A549 (cell line): ENCODE measurements at places on chromosomes 12 and 14.

- peak; percentile 24 for DNase-seq
Observed at GRCh38 chr12:58966939-58967338, 46.6 kb upstream of the LRIG3 start.

GRCh38 chr12:132178801-132179401 is 34.6 kb downstream of the NOC4L start:
- DNase-seq: no peak

DNA sequence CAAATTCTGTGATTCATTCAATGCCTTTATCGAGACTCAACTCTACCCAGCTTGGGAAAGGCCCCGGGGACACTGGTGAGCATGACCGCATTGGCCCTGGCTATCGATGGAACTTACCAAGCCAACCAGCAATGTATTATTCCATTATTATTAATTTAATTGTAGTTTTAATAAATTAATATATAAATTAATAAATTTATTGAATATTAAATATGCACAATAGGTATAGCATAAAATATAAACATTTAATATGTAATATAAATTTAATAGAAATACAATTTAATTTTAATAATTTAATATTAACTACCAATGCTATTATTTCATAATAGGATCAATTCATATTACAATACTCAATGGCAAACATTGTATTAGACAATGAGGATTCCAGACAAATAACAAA is 163.4 kb downstream of the DPF3 start:
- DNase-seq: no peak

DNA sequence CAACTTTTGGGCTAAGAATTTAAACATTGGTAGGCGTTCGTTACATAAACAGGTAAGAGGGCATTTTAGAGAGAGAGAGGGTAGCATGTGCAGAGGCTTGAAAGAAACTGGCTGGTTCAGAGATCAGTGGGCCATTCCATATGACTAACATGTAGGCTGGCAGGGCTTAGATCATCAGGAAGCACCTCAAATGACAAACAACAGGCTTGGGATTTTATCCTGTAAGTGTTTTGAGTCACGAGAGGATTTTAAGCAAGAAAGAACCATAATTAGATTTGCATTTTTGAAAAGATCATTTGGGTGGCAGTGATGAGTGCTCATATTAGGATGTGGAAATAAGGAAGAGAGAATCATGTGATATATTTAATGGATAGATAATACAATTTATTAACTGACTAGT is 8.7 kb upstream of the PLEKHA5 start:
- DNase-seq: no peak

DNA sequence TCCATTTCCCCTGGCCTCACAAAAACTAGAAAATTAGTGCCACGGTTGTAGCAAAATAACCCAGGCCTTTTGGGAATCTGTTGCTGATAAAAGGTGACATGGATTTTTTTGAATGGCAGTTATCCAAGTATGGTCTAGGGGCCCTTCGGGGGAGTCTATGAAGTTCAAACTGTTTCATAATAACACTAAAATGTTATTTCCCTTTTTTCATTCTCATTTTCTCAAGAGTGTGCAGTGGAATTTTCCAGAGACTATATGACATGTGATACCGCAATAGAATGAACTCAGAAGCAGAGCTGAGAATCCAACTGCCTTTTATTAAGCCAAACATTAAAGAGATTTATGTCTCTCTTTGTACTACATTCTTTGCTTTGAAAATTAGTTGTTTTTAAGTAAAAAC is 26.9 kb downstream of the GSTZ1 start:
- no peak for DNase-seq

GRCh38 chr14:75626396-75626795 is 34.3 kb downstream of the ERG28 start:
- no peak for DNase-seq

GRCh38 chr12:54230555-54230954 is 41.8 kb upstream of the SMUG1 start:
- DNase-seq: no peak

GRCh38 chr14:91341334-91341733 is 76.3 kb downstream of the CCDC88C start:
- DNase-seq: no peak

GRCh38 chr12:52082988-52083637 is 3.6 kb downstream of the SMIM41 start:
- DNase-seq: peak; percentile 57

DNA sequence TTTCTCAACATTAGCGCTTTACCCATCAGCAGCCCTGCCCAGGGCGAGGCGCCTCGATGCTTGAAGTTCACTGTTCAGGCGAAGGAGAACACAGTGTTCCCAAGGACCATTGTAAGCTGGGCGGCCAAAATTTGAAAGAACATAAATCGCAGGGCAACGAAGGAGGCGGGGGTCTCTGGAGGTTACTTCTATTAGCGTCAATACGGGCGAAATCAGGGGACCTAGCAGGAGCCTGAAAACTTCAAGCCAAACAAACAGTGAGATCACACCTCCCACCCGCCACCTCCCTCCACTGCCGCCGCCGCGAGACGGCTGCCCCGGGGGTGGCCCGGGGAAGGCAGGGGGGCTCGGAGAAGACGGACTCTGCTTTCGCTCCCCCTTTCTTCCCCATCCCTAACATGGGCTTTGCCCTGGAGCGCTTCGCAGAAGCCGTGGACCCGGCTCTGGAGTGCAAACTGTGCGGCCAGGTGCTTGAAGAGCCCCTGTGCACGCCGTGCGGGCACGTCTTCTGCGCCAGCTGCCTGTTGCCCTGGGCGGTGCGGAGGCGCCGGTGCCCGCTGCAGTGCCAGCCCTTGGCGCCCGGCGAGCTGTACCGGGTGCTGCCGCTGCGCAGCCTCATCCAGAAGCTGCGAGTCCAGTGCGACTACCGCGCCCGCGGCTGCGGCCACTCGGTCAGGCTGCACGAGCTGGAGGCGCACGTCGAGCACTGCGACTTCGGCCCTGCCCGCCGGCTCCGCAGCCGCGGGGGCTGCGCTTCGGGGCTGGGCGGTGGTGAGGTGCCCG is at the start of gene PDZRN4:
Gene PDZRN4, plus strand, starts transcription at position 263 of the 783 bp plus-strand sequence.
- DNase-seq: no peak

GRCh38 chr12:58732894-58733293 is 187.4 kb downstream of the LRIG3 start:
- no peak for DNase-seq

DNA sequence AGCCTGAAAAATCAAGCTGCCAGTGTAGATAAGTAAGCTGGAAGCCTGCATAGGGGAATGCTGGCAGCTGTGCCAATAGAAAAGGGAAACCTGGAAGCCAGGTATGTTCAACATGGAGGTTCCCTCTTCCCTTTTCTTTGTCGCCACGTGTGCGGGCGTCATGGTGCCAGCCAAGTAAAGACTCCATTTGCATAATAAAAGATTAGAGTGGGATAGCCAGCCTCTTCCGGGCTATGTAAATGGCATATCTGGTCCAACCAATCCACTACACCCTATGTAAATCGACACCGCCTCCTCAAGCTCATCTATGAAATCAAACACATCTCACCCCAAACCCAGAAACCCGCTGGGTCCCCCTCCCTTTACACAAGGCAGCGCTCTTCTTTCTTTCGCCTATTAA is 5.6 kb upstream of the ADGRD1 start:
- DNase-seq: no peak

- no peak for DNase-seq
Observed at GRCh38 chr12:26149968-26150500, 25.2 kb upstream of the BHLHE41 start.

DNA sequence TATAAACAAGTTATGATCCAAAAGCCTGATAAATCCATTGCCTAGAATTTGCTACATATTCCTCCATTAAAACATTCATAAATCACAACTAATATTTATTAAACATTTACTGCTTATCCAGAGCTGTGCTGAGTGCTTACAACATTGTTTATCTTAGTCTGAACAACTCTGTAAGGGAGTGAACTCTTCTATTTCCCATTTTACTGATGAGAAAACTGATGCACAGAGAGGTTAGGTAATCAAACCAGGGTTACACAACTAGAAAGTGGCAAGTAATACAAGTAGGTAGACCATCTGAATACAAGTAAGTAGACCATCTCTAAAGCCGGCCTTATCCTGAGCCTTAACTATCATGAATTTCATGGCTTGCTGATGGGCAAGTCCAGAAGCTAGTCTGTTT is 39.5 kb downstream of the WASHC3 start:
- DNase-seq: no peak

- no peak for DNase-seq
Observed at GRCh38 chr14:60165547-60165876, 314 bp upstream of the DHRS7 start.

DNA sequence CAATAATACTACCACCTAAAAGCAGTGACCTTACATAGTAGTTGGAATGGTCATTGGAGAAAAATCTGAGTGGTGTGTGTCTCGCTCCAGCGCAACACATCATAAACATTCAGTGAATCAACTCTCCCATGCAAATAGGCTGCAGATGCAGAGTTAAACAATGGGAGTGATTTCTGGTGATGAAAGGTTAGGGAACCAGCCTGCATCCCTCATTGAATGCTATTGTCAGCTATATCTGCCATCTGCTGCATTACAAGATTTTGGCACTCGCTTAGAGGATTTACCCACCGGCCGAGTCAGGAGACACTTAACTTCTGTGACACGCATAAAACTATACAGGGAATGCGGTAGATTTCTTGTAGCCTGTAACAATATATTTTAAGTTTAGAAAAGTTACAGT is 900.9 kb downstream of the FLRT2 start:
- DNase-seq: no peak

- no peak for DNase-seq
Observed at GRCh38 chr12:103909811-103910210, 20.4 kb upstream of the HSP90B1 start.

DNA sequence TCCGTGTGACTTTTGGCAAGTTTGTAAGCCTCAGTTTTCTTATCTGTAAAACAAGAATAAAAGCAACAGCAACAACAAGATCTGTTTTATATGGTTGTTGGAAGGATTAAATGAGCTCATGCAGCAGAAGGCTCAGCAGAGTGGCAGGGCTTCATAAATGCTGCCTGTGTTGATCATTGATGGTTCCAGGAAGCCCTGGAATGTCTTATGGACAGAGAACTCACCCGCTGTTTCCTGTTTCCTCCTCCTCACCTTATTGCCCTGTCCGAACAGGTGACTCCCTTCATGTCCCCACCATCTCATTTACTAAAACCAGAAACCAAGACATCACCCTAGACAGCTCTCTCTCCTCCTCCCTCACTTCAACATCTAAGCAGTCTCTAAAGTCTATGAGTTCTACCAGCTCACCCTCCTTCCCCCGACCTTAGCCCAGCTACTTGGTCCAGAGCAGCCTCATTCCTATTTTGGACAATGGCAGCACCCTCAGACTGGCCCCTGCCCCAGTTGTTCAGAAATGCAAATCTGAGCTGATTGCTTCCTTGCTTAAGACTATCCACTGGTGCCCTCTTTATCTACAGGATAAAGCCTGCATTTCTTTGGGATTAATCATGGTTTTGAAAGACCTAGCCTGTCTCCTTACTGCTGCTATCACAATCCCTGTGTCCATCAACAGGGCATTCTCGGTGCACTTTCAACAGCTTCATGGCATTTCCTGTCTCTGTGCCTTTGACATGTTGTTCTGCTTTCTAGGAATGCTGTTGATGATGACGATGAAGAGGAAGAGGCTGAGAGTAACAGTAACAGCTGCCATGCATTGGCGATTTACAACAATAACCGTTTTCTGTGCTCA is 21.4 kb upstream of the GSG1 start:
- no peak for DNase-seq

GRCh38 chr14:105849933-105850626 is 323.7 kb downstream of the TMEM121 start:
- no peak for DNase-seq

- no peak for DNase-seq
Observed at GRCh38 chr14:97704316-97704885, 907.2 kb downstream of the VRK1 start.

GRCh38 chr12:96250119-96250685 is 56.0 kb downstream of the ELK3 start:
- DNase-seq: no peak

GRCh38 chr12:6968426-6968825 is 2.0 kb downstream of the PHB2 start:
- no peak for DNase-seq

GRCh38 chr12:110821917-110822316 is 24.9 kb upstream of the CCDC63 start:
- DNase-seq: no peak

GRCh38 chr12:76587428-76588178 is 28.0 kb upstream of the OSBPL8 start:
- DNase-seq: no peak

DNA sequence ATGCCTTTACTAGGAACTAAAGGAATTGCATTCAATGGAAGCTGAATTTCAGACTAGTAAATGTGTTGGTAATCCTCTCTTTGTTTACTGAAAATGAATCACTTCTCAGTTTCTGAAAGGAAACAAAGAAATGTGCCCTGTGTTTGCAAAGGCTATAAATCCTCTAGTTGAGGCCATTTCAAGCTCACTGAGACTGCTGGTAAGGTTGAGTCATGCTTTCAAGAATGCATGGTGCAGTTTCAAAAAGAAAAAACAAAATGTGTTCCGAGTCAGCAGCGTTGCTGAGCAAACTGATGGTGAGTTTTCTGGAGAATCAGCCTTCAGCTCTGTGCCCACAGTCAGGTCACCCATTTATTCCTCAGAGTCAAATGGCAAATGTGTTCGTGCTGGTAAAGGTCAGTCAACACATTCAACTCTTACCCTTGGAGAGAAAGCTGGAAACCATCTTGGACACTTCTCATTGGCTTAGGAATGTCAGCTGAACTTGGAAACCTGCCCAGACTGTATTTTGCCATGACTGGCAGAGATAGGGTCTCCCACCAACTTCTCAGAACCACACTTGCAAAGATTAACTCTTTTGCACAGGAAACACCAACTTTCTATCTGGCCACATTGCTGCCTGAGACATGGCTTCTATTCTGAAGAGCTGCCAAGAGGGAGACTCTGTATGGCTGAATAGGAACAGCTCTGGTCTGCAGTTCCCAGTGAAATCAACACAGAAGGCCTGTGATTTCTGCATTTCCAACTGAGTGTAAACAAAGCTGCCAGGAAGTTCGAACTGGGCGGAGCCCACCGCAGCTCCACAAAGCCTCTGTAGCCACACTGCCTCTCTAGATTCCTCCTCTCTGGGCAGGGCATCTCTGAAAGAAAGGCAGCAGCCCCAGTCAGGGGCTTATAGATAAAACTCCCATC is 484.4 kb downstream of the ATP23 start:
- peak; percentile 95 for DNase-seq

GRCh38 chr14:42277840-42278239 is 671.2 kb downstream of the LRFN5 start:
- DNase-seq: no peak

DNA sequence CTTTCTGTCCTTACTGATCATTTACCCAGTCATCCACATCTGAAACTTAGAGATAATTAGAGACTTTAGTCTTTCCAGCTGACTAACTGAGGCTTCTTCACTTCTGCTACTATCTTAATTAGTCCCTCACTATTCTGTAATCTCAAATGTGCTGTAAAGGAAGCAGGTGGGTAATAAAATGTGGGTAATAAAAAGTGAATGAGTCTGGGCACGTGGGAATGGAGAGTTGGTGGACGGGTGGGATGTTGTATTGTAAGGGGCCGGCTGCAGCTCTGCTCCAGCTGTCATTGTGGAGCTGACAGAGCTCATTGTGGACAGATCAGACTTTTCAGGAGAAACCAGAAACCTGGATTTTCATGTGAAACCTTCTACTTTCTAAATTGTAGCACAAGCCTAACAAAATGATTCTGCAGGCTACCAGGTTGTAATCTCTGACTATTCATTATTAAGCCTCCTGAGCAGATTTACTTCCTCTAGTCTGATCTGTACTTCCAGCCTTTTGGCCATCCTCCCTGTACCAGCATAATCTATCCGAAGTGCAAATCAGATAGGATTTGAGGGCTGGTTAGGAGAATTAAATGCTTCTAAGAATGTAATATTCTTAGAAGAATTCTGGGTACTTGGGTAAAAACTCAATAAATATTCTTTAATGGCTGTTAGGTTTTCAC is 42.0 kb upstream of the BMAL2 start:
- no peak for DNase-seq
